ENCODE measurements at places on chromosomes 1 and 21.

DNA sequence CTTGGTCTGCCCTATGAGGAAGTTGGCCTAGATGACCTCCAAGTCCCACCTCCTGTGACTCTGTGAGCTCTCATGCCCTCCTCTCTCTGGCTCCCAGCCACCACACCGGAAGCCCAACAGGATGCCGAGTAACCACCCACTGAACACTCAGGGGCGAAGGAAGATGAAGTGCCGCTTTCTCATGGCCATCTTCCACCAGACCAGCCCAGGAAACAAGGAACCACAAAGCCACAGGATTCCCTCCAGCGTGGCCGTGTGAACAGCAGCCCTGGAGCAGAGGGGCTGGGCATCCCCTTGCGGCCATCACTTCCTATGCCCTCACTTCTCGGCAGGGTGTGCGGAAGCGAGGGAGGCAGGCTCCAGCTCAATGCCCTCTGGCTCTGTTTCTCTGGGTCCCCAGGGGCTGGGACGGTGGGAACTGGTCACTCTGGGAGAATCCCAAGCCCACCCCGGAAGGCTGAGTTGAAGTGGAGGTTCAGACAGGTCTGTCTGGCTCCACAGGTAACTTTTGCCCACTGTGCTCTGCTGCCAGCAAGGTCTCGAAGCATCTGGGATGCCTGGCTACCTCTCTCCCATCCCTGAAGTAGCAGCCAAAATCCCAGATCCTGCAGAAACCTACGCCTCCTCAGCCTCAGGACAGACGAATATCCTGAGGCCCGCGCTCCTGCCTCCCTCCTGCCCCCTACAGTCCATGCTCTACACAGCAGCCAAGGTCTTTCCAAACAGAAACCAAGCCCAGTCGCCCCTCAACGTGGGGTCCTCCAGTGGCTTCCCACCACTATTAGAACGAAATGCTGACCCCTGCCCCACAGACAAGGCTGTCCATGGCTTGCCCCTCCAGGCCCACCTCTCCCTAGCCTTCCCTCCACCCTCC, 44.2 kb upstream of the ECE1 start:
- DNase-seq: peak; percentile 67

- DNase-seq: no peak
These were observed 15.4 kb upstream of the MEF2D start for GRCh38 chr1:156515956-156516355.

DNA sequence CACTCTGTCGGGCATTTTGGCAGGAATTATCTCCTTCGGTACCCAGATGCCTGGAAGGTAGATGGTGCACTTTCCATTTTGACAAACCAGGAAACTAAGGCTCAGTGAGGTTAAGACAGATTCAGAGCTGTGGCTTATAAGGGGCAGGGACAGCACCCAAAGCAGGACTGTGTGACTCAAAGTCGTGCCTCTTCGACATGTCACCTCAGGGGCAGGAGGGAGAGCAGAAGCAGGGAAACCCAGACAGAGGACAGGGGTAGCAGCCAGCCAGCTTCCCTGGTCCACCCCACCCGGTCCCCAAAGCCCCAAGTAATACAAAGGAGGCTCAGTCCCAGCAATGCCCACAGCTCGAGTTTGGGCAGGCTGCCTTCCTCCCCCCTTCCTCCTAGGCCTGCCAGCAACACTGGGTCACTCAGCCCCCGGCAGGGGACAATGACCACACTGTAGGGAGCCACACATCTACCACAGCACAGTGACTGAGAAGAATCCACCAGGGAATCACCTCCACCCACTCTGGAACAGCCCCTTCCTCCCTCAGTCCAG, 2.5 kb downstream of the RHOC start:
- DNase-seq: no peak

DNA sequence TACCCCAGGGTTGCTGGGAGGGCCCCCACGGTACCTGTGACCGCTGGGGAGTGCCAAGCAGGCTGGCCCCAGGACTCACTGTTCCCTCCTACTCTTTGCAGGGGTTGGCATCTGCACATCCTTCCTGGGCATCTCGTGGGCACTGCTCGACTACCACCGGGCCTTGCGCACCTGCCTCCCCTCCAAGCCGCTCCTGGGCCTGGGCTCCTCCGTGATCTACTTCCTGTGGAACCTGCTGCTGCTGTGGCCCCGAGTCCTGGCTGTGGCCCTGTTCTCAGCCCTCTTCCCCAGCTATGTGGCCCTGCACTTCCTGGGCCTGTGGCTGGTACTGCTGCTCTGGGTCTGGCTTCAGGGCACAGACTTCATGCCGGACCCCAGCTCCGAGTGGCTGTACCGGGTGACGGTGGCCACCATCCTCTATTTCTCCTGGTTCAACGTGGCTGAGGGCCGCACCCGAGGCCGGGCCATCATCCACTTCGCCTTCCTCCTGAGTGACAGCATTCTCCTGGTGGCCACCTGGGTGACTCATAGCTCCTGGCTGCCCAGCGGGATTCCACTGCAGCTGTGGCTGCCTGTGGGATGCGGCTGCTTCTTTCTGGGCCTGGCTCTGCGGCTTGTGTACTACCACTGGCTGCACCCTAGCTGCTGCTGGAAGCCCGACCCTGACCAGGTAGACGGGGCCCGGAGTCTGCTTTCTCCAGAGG, 6.8 kb downstream of the XKR8 start:
- DNase-seq: no peak

- DNase-seq: no peak
These were observed 3.5 kb downstream of the EXOC8 start for GRCh38 chr1:231334079-231334666.

DNA sequence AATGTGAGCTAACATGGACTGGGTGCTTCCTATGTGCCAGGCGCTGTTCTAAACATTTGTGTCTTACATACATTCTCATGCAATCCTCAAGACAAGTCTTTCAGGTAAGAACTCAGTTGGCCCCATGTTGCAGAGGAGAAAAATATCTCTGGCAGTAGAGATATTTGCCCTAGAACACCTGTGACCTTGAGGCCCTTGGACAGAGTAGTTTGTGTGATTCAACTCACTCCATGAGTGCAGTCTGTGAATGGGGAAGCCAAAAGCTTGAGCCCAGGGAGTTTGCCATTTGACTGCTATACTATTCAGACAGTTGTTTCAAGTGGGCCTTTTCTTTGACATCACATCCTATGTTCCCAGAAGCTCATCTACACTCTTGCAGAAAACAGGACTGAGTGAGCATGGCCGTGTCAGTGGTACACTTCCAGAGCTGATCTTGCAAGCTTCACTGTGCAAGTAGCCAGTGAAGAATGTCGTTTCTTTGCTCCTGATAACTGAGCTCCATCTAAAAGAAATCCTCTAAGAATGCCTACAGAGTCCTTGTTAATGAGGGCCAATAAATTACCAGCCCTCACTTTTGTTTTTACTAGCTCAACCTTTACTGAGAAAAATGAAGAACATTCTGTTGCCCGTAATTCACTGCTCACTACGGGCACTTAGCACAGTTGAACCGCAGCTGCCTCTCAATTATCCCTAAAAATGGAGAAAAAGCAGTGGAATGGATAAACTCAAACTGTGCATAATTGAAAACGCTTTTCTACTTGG, 98.7 kb upstream of the C8B start:
- DNase-seq: no peak

DNA sequence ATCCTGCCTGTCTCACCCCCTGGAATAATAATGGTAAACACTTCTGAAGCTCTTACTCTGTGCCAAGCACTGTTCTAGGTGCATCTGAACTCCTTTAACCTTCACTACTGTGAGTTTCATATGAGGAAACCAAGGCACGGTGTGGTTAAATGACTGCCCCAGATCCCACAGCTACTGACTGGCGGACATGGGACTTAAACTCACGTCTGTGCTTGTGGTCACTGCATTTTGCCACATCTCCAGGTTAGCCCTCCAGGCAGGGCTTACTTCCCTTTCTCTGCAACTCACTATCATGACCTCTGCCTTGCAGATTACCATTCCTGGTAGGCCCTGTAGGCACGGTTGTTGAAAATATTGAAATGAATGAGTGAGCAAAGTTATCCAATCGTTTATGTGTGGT, 83.4 kb downstream of the ADSS2 start:
- no peak for DNase-seq

DNA sequence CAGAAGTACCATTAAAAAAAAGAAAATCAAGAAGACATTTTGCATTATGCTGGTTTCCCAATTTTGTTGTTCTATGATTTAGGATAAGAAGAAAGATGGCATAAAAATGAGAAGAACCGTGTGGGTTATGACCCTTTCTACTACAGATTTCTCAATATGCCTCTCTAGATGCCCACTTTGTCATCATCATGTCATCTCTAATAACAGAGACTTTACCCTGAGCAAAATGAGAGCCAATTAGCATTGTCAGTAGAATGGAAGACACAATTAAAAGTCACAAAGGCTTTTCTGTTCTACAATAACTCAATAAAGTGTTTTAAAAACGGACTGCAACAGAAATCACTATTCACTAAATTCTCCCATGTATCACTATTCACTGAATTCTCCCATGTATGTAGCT, 85.5 kb downstream of the RAB3GAP2 start:
- no peak for DNase-seq

DNA sequence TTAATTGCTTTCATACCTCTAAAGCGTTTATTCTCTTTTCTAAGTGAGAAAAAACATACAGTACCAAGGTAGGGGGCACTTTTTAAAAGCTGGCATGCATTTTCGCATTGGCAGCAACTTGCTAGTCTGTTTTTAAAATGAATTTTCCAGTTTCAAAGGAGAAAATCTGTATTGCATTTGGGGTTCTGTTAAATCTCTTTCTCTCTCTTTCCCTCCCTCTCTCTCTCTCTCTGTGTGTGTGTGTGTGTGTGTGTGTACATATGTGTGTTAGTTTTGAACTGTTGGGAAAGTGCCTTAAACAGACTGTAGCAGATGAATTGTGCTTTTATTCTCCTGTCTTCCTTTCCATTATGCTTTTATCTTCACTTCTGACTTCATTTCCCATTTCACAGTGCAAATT, 7.3 kb downstream of the NIBAN1 start:
- DNase-seq: no peak

DNA sequence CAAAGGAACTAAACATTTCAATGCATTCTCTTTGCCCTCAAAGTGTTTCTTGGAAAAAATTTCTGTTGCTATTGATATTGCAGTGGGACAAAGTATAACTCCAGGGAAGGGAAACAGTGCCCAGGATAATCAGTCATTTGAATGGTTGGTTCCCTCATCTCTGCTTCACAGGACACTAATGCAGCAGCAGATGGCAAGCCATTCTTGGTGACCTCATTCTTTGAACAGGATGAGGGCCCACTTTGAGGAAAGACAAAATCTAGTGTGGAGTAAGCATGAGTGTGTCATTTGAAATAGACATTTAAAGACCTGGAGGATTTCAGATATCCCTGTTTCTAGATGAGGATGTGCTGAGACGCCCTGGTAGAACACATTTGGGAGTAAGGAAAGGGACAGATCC, 32.3 kb downstream of the CHRM3 start:
- no peak for DNase-seq

DNA sequence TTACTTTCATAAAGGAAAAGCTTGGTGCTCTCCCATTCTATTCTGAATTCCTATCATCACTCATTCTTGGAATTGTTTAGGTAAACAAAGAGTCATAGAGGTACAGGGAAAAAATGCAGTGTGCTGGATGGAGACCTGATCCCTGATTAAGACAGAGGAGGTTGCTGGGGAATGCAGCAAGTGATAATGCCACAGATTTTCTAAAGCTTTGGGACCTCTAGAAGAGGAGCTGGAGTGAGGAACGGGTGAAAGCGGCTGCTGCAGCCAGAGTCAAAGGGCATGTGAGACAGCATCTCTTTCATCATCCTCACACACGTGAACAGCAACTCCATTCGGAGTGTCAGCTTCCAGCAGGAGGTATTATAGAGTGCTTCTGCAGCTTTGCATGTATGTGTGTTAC, 54.9 kb upstream of the DIPK1A start:
- DNase-seq: no peak

- DNase-seq: no peak
These were observed 28.5 kb upstream of the RLF start for GRCh38 chr1:40132383-40133311.

- no peak for DNase-seq
These were observed 12.6 kb upstream of the PSMA5 start for GRCh38 chr1:109438798-109439297.

DNA sequence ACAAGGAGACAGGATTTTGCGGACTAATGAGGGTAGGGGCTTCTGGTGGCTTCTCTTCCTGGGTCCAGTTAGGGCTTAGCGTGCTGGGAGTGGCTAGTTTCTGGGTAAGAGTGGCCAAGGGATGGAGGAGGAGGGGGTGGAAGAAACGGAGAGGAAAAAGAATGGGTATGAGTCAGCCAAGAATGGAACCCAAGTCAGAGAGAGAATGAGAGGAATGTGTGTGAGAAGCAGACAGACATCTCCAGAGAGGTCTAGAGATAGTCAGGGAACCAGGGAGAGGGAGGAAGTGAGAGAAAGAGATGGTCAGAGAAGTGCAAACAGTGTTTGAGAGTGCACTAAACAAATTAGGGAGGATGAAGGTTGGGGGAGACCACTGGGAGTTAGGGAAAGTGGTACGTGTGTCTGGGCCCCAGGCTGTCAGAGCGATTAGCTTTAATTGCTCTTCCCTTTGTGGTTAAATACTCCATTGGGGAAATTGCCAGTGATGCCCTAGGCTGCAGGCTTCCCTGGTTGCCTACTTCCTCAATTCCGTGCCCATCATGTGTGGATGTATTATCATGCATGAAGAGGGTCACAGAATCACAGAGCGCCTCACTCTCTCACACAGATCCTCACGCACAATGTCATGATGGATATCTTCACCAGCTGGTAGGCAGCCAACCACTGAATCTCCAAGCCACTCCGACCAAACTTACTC, 1.4 kb downstream of the PEA15 start:
- no peak for DNase-seq

DNA sequence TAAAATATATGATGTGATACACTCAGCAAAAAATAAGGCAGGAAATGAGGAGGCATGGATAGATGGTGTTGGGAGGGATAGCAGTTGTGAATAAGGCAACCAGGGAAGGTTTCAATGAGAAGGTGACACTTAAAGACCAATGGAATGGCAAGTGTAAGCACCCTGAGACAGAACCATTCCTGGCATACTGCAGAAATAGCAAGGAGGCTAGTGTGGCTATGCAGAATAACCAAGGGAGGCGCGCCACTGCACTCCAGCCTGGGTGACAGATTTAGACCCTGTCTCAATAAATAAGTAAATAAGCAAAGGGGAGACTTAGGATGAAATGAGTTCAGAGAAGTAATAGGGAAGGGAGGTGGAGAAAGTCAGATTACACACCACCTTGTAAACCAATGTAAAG, 113.9 kb downstream of the TOMM20 start:
- no peak for DNase-seq

GRCh38 chr1:206662396-206663092, 22.2 kb upstream of the MAPKAPK2 start:
- DNase-seq: no peak
